ENCODE measurements at places on chromosomes 2 and 18.

DNA sequence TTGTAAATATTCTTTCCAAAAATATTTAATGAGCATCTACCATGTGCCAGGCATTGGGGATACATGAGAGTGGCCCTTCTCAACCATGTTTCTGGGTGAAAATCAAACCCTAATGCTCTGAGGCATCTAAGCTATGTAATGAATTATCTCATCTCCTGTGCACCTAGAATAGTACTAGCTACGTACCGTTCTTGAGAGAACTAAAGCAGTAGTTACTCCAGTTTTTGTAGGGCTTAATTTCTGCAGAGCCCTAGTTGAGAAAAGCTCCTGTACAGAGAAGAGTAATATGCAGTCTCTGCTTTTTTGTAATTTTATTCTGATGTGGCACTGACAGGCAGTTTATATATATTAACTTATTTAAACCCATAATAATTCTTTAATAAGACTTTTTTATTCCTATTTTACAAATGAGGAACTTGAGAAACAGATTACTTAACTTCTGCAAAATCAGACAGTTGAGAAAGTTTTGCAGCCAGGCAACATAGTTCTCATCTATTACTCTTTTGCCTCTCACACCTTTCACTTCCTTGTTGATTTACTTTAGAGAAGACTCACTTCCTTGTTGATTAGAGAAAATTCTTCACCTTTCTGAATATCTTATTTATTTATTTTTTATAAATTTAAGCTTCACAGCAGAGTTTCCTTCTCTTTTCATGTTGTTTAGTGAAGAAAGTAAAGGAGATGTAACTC is 3.1 kb downstream of the SPOPL start:
- no peak for DNase-seq

GRCh38 chr2:69911985-69912563 is 2.8 kb upstream of the MXD1 start:
- peak; percentile 68 for DNase-seq

DNA sequence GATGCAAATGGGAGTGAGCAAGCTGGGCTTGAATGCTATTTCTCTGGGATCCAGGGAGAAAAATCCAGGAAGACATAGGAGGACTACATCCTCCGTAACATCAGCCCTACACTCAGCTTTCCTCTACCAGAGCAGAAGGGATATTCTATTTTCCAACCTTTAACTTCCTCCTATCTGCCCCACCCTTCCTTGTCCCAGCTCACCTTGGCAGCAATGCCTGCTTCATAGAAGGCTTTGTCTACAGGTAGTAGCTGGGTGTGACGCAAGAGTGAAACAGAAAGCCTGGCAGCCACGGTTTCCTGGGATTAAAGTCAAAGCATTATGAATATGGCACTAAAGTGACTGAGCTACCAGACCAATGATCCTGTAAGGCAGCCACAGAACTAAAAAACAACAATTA is 3.9 kb downstream of the KRTCAP3 start:
- no peak for DNase-seq

GRCh38 chr18:49161627-49162026 is 210.9 kb upstream of the SMAD7 start:
- DNase-seq: no peak

DNA sequence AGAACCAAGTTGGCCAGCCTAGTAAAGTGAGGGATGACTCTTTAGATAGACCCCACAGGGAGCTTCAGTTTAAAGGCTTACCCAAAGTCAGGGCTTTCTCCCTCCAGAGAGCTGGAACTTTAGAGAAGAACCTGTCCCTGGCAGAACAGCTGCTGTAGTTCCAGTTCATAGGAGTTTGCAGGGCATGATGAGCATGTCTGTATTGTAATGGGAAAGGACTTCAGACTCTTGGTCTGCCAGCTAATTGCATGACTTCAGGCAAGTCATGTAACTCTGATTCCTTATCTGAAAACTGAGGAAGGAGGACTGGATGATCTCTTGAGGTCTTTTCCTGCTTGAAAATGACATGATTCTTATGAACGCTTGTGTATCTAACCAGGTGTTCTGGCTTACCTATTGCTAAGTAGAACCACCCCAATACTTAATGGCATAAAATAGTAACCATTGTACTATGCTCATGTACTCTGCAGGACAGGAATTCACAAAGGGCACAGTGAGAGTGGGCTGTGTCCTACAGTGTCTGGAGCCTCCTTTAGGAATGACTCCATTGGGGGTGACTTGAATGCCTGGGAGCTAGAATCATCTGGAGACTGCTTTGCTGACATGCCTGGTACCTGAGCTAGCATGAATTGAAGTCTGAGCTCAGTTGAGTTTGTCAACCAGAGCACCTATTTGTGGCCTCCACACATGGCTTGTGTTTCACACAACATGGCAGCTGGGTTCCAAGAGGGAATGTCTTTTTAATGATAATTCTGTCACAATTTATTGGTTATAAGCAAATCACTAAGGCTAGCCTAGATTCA is 18.9 kb downstream of the SP5 start:
- DNase-seq: no peak

GRCh38 chr2:10224734-10225133 is 78.0 kb upstream of the HPCAL1 start:
- DNase-seq: no peak

DNA sequence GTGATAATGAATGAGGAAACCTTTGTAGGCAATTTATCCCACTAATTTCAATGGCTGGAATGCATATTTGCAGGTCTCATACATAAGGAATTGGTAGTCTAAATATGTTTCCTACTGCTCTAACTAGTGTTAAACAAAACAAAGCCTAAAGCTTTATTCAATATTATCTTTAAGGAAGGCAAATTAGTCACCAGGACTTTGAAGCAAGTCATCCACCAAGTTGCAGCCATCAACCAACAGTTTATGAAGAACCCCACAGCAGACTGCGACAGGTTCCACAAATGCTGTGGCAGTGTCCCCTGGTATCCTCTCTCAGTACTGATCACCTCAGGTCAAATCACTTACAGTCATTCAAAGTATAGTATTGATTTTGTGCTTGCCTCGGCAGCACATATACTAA is 181.5 kb upstream of the ZFP36L2 start:
- DNase-seq: no peak

GRCh38 chr2:208799397-208799796 is 392.8 kb downstream of the PTH2R start:
- DNase-seq: no peak

DNA sequence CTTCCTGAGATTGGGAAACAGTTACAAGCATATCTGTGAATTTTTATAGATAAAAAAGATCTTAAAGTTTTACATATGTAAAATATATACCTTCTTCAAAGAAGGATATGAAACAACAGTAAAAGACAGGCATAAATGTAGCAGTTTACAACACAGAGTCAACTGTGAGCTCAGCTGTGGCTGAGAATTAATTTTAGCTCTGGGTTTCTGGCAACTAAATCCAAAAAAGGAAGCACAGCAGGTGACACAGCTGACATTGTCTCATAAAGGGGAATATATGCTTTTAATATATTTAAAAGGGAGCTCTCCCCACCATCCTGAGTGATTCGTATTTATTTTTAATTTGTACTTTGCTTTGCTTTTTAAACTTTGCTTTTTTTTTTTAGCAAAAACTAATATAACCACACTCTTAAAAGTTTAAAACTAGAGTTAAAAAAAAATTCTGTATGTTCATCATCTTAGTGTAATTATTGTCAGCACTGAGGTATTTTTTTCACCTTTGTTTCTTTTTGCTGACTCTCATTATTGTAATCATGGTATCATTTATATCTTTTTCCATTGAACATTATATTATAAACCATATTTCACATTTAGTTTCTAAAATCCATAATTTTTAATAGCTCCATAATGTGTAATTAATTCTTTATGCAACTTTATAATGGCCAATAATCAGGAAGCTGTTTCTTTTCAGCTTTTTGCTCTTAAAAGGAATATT is 6.7 kb downstream of the TUBB6 start:
- DNase-seq: no peak

DNA sequence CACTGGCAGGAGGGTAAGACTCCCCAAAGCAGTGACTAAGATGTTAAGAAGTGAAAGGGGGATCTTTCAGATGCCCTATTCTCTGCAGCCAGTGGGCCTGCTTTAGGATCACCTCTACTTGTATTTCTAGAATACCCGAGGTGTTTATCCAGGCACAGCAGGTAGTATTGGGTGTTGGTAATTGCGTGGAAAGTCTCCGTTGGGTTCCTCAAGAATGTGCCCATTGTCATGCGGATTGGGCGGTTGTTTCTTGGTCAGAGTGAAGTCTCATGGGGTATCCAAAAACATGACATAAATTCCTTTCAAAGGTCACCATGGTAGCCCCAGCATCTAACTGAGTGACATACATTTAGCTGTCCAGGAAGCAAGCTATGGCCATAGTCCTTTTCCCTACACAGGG is 308.8 kb downstream of the RPIA start:
- no peak for DNase-seq

DNA sequence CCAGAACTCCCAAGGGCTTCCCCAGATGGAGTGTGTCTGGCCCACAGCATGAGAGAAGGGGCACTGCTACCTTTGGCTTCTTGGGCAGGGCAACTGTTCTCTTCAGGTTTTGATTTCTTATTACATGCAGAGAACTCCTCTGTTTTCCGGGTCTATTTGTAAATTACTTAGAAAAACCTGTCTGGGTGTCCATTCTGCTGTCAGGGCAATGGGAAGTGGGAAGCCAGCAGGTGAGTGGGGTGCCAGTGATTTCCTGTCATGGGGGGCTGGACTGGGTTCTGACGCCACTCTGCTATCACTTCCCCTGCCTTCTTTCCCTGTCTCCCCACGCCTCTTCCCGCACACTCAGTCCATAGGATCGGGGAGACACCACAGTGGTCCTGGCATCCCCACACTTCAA is 58.0 kb upstream of the LGALSL start:
- no peak for DNase-seq

DNA sequence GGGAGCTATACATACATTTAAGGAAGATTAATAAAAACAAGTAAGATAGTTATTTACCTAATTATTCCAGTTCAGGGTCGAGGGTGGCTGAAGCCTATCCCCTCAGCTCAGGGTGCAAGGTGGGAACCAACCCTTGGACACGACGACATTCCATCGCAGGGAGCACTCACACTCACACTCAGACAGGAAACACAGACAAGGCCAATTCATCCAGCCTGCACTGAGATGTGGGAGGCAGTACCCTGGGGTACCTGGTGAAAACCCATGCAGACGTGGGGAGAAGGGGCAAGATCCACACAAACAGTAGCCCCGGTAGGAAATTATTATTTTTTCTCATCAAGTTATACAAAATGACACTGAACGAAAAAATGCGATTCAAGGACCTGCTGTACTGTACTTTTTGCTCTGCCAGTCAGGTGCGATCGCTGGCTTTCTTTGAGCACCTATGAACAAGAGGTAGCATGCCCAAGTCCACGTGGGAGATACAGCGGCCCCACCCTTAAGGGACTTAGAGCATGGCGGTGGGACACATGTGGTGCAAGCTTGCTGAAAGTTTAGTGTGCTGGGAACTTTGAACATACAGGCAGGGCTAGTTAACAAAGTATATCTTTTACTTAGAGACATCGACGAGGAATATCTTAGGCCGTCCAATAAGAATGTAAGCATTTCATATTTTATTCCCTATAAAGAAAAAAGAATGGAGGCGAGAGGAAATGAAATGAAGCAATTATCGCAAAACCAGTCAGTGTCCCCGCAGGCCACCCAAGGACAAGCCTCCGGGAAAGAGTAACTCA is 624 bp downstream of the METTL8 start:
- DNase-seq: peak; percentile 20

DNA sequence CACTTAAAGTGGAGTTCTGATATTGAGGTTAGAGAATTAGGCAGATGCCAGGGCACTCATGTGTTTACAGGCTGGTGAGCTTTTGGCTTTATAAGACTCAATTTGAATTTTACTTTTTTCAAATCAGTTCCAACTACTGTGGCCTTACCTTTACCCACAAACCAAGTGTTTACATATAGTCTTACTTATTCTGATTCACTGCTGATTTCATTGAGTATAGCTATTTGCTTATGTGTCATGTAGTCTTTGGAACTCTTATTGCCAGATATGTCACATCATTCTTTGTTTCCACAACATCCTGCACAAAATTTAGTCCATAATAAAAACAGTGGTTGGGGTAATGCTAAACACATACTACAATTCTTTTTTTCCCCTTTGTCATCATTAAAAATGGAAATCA is 96.5 kb downstream of the XIRP2 start:
- DNase-seq: no peak

DNA sequence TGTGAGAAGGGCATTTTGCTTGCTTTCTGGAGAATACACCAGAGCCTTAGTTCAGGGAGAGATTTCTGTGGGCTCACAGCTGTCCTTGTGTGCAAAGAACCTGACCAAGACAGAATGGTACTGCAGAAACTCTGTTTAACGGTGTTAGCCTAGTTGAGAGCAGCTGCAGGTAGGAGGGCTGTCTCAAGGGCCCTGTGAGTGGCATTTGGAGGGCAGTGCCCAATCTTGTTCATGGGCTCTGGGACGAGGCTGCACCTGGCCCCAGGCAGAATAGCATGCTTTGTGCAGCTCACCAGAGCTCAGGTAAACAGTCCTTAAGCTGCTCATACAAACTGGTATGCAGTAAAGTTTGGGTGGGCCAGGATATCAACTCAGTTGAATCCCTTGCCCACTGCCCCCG is 16.9 kb upstream of the RGPD4 start:
- no peak for DNase-seq

DNA sequence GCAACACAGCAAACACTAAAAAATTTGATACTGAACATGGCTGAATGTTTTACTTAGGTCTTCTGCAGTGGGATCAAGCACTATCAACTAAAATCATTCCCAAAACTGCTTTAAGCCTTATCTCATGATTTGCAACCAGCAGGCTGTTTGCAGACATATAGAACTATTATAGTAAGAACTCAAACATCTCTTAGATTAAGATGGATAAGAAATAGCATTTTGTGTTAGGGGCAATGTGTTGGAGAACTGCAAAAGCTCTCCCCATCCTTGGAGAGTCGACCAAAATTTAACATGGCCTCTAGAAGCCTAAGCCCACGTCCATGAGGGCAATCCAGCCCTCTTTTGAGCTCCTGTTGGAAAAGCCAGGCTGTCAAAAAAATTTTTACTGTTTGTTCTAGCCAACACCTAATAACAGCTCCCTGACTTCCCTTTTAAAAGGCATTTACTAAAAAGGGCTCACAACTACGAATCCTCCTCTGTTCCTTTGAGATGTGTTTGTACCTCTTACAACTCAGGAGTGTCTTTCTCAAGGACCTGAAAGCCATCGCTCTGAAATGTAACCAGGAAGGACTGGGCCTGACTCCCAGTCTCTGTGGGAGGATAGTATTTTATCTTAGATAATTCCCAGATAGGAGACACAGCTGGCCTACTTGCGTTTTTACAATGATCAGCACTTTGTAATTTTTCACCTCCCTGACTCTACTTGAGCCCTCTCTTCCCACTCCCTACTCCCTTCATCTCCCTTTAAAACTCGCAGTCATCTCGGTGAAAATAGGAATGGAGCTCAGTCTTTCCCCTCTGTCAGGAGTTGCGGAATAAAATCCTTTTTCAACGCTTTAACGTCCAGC is 1.4 kb downstream of the KRCC1 start:
- DNase-seq: no peak

DNA sequence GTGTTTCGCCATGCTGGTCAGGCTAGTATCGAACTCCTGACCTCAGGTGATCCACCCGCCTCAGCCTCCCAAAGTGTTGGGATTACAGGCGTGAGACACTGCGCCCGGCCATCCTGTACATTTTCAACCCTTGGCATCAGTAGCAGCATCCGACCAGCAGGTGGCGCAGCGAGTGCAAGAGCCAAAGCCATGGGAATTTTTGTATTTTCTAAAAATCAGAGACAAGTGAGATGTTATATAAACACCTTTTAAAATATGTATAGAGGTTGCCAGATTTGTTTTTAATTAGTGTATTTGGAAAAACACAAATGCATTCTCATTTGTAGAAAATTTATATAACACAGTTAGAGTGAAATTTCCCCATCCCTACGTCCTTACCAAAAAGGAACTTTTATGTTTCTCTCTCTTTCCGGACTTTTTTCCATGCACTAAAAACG is 36.8 kb downstream of the MOGAT1 start:
- DNase-seq: peak; percentile 65

Measured in naive thymus-derived CD4-positive, alpha-beta T cell (primary cell).